ENCODE measurements at places on chromosomes 3 and 15.

- peak; percentile 71 for DNase-seq
Measured at GRCh38 chr3:13022348-13023234, 50.6 kb downstream of the IQSEC1 start.

DNA sequence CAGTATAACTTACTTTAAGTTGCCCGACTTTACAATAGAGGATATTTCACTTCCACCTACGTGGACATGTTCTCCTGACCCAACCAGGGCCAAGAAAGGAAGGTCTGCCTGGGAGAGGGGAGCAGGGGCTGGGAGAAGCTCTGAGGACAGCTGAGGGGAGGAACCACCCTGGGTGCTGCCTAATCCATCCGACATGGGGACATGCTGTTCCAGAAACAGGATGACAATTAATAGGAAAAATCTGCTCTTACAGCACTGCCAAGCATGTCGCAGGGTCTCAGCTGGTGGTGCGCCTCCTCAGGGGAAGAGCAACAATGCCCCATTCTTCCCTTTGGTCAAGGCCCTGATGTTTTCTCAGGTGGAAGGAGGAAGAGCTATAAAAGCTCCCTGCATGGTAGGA is 132.3 kb downstream of the NTRK3 start:
- no peak for DNase-seq

GRCh38 chr3:9428411-9428810 is 31.0 kb downstream of the SETD5 start:
- no peak for DNase-seq

GRCh38 chr3:139916271-139916670 is 18.7 kb upstream of the CLSTN2 start:
- DNase-seq: no peak

DNA sequence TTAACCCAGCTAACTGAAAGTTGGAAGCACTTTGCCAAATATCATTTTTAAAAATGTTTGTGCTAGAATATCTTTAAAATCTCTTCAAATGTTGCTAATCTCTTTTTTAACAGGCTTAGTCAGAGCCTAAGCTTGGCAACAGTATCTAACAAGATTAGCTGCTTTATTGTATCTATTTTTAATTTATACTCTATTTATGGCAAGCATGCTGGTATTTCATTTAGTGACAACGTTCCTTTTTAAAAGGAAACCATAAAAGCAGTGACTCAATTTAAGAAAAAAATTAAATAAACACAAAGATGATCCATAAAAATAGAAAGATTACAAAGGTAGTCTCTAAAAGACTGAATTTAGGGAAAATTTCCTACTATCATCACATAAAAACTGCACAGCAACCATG is 40.5 kb downstream of the SLC12A6 start:
- no peak for DNase-seq

DNA sequence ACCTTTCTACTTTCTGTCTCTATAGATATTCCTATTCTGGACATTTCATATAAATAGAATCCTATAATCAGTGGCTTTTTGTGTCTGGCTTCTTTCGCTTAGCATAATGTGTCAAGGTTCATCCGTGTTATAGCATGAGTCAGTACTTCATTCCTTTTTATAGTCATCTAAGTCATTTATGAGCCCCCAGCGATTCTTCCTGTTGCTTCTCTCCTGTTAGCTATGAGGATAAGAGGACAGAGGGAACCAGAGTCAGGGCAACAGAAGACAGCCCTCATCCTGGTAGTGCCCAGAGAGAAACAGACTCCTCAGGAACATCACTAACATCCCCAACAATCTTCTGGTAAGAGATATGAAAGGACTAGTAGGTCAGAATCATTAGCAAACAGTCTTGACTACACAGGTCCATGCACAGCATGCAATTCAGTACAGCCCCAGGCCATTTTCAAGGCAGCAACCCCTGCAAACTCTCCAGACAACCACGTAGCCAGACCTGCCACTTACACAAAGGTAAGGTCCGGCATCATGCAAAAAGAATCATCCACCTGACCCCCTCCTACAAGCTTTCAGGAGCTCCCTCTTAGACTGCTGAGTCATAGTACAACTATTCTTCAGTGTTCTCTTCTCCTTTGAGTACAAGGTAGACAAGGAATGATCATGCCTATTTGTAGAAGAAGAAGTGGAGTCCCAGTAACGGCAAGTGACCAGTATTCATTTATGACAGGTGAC is 91.5 kb downstream of the MYLK start:
- no peak for DNase-seq

DNA sequence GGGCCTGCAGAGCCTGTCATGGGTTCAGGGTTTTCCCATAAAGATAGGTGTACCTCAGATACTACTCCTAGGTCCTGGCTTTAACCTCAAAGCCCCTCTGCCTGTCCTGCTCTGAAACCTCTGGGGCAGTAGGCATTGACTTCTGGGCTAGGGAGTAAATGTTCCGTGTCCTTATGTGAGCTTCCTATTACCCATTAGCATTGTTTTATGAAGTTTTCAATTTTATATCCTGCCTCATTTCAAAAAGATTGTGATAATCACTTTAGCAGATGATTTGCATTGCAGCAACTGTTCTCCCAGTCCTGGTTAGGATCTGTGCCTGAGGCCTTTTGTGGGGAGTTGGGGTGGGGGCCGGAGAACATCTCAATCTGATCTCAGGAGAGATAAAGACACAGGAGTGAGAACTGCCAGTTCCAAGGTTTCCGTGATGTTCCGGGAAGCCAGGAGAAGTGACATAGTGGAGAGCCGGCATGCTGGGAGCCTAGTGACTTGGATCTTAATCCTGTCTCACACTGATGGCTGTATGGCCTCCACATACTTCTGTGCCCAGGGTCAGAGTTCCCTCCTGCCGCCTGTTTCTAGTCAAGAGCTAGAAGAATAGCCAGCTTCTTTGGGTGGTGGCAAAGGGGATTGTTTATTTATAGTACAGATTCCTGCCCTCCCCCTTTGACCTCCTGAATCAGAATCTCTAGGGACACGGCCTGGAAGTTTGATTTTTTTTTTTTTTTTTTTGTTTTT is 10.6 kb downstream of the TPM1 start:
- DNase-seq: no peak

- no peak for DNase-seq
Measured at GRCh38 chr3:109774108-109774507, 436.8 kb upstream of the DPPA4 start.

GRCh38 chr3:71393093-71393492 is 190.4 kb downstream of the FOXP1 start:
- DNase-seq: peak; percentile 47

- DNase-seq: no peak
Measured at GRCh38 chr15:92025706-92026270, 172.3 kb downstream of the SLCO3A1 start.

DNA sequence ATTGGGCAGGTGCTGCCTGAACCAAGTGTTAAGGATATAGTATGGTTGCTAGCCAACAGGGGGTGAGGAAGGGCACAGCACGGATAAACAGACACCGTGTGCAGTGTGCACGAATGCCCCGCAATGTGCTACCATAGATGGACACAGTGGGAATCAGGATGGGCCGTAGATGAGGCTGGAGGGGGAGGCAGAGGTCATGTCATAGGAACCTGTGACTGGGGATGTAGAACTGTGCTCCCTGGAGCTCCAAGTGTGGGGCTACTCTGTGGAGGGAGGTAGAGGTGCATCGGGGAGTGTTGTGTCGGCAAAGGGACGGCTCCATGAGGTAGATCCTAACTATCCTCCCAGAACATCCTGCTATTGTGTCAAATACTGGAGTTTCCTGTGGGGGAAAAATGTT is 102.5 kb downstream of the TNIK start:
- DNase-seq: no peak

DNA sequence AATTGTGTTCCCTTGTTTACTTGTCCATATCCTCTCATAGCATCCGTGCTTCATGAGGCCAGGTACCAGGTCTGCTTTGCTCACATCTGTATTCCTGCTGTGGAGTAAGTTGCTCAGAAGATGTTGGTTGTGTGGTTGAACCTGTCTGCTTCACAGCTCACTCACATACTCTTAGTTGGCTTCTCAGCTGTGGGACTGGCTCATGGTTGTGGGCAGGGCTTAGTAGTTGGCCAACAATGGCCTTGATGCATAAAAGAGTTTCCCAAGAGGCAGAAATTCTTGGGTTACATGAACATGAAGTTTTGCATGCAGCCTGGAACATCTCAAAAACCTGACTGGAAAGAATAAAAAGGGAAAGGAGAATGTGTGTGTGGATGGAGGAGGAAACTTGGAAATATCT is 17.0 kb downstream of the CELF6 start:
- DNase-seq: no peak

GRCh38 chr3:85570819-85571218 is 612.0 kb downstream of the CADM2 start:
- no peak for DNase-seq

- no peak for DNase-seq
Measured at GRCh38 chr3:53240989-53241972, 14.5 kb downstream of the TKT start.

GRCh38 chr3:23202203-23202920 is 765 bp upstream of the UBE2E2 start:
- no peak for DNase-seq

- DNase-seq: no peak
Measured at GRCh38 chr15:65887565-65887964, 18.3 kb downstream of the RAB11A start.

- no peak for DNase-seq
Measured at GRCh38 chr15:43330780-43331087, 361 bp upstream of the LCMT2 start.

DNA sequence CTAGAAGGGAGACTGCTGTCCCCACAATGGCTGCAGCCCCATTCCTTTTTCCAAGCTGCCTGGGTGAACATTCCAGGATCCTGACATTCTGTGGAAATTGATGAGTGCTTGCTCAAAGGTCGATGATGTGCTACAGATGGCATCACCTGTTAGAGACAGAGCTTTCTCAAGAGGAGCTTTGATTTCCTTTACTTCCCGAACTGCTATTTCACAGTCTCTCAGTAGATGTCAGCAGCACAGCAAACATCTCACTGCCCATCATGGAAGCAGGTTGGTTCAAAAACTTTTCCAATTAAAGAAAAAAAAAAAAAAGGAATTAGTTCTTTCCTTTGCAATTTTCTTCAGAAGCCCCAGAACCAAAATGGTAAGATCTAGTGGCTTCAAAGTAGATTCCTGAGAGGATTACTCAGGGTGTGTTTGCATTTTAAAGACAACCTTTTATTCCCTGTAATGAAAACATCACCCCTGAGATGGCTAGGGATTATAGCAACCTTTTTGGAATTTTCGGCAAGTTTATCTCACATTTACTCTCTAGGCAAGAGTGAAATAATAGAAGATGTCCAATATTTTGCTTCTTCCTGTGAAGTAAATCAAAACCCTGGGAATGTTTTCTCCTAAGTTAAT is 44.8 kb downstream of the POLR2M start:
- DNase-seq: peak; percentile 37

DNA sequence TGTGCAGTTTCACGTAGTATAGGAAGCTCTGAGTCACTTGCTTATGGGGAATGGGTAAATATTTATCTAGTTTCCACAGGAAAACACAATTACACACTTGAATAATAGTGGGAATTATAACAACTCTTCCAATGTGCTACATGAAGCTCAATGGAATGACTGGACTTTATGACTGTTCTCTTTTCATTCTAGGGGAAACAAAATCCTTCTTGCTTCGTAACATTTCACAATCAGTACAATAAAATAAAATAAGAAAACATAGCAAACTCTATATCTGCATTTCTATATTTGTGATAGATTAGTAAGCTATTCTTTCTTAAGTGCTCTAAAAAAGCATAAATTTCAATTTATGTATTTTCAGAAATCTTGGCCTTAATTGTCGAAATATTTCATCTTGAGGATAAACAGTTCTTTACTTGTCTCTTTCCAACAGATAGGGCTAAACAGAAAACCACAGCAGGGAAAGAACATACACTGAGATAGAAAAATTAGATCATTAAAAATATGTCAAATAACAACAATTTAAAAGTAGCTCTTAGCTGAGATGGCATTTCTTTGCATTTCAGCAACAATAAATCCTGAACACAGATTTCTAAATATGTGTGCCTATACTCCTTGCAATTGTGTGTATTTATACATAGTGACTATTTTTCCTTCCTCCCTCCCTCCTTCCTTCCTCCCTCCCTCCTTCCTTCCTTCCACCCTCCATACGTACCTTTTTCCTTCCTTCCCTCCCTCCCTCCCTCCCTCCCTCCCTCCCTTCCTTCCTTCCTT is 395.5 kb upstream of the KCNMB2 start:
- DNase-seq: no peak

GRCh38 chr3:81470524-81471278 is 290.7 kb downstream of the GBE1 start:
- DNase-seq: no peak

DNA sequence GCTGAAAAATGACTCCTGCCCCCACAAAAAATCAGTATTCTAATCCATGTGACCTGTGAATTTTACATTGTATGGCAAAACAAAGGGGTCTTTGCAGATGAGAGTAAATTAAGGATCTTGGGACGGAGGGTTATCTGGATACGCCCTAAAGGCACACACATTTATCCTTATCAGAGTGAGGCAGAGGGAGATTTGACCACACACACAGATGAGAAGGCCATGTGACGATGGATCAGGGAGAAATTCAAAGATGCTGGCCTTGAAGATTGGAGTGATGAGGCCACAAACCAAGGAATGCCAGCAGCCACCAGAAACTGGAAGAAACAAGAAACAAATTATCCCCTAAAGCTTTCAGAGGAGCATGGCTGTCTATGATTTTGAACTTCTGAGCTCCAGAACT is 288.5 kb downstream of the XXYLT1 start:
- no peak for DNase-seq

- DNase-seq: no peak
Measured at GRCh38 chr3:136239094-136239493, 11.0 kb upstream of the PCCB start.

DNA sequence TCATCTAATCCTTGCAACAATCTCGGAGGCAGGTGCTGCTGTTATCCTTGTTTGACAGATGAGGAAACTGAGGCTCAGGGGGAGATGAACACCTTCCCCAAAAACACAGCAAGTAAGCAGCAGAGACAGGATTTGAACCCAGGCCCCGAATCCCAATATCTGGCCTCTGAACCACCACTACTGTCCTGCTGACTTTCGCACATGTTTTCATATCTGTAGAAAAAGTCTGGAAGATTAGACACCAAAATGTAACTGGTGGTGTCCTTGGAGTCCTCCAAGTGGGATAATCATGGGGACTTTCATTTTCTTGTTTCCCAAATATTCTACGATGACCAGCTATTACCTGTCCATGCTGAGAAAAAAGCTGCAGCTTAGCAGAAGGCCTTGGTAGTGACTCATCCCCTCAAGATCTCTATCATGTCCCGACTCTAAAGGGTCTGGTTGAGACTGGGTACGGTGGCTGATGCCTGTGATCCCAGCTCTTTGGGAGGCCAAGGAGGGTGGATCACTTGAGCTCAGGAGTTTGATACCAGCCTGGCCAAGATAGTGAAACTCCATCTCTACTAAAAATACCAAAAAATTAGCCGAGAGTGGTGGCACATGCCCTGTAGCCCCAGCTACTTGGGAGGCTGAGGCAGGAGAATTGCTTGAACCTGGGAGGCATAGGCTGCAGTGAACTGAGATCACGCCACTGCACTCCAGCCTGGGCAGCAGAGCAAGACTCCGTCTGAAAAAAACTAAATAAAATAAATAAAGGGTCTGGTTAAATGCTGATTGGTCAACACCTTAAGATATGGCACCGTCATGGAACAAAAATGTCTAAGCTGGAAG is 8.6 kb downstream of the IRAK2 start:
- DNase-seq: no peak

- DNase-seq: no peak
Measured at GRCh38 chr15:42932833-42933515, 12.4 kb upstream of the TTBK2 start.
